Stimulated activated CD4-positive, alpha-beta T cell treated with anti-CD3 and anti-CD28 coated beads, Interleukin-15, amount 100 ng/mL, for 1 hour (primary cell): ENCODE measurements at places on chromosomes 7 and 10.
A peak's percentile ranks its signal among the peaks of the same experiment; 100 is the strongest.

DNA sequence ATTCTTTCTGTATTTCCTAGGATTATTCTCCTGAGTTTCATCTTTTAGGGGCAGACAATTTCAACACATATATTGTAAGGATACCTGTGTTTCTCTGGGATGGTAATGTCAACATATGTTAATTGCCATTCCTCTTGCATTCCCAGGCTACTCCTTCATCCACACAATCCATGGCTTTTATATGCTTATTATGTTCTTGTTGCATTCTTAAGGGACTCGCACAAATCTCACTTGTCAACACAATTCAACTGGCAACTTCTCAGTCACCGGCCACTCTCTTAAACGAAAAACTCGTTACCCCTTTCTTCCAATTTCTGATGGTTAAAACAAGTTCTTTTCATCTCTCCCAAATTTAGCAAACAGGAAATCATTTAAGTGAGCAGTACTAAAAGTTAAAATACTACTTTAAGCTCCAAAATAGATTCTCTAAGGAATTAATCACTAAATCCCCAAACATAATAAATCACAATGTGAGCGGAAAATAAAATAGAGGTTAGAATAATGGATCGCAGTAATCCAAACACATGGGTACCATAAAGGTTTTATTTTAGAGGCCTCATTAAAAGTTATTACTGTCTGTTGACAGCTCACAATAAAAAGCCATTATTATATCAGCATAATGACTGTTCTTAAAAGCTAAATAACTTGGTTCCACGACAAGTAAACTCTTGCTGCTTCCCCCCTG lies 223.2 kb downstream of the ELMO1 start:
- no peak for DNase-seq

DNA sequence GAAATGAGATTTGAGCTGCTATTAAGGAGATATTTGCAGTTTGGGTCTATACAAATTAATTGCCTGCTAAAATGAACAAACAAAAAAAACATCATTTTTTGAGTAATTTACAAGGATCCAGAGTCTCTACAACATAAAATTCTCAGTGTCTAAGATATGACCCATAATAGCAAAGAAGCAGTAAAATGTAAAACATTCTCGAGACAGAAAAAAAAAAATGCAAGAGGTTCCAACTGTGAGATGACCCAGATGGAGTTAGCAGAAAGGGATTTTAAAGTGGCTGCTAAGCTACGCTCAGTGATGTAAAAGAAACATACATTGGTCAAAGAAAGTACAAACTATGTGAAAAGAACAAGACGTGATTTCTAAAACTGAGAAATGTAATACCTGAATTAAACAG lies 471.0 kb downstream of the SH2D4B start:
- no peak for DNase-seq

DNA sequence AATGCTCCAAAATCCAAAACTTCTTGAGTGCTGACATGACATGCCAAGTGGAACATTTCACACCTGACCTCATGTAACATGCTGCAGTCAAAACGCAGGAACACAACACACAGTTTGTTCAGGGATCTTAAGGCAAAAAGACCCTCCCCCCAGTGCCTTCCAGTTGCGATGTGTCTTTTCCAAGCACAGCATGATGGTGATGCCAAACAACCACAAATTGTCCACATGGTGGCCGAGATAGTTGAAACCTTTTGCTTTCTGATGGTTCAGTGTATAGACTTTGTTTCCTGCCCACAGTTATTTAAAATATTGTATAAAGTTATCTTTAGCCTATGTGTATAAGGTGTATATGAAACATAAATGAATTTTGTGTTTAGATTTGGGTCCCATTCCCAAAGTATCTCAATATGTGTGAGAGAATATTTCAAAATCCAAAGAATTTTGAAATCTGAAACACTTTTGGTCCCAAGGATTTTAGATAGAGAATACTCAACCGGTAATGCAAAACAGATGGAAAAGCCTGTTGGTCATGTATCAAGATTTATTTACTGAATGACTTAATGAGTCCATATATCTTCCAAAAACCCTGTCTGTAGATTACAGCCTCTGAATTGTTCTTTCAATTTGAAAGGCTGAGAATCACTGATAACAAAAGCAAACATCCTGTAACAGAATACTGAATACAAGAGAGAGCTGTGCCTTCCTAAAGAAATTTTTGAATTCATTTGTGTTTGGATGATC lies 93.4 kb upstream of the OIT3 start:
- no peak for DNase-seq

DNA sequence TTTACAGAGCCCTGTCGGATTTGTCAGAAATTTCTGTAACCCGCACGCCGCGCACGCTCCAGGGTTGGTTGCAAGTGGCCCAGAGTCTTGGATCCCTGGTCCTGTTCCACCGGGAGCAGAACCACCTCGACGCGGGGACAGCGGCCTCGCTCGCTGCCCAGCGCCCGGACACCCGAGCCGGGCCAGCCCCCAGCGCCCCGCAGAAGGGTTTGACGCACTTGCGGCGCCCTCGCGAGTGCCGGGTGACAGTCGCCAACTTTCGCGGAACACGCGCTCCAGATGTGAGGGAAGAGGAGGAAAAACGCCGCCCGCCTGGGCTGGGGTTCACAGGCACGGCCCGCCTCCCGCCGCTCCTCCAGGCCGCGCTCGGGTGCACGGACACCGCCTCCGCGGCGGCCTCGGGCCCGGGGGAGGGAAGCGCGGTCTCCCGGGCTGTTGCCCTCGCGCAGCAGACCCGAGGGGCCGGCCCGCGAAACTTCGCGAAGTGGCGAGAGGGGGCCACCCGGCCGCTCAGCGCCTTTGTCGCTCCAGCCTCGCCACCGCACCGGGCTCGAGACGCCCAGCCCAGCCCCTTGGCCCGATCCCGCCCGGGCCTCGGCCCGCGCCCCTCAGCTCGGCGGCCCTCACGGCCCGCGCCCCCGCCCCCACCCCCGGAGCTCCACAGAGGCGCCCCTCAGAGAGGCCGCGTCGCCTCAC lies 514 bp downstream of the RNF216 start:
- DNase-seq = peak; percentile 6

GRCh38 chr7:81399471-81399870 lies 370.4 kb downstream of the HGF start:
- DNase-seq = no peak

DNA sequence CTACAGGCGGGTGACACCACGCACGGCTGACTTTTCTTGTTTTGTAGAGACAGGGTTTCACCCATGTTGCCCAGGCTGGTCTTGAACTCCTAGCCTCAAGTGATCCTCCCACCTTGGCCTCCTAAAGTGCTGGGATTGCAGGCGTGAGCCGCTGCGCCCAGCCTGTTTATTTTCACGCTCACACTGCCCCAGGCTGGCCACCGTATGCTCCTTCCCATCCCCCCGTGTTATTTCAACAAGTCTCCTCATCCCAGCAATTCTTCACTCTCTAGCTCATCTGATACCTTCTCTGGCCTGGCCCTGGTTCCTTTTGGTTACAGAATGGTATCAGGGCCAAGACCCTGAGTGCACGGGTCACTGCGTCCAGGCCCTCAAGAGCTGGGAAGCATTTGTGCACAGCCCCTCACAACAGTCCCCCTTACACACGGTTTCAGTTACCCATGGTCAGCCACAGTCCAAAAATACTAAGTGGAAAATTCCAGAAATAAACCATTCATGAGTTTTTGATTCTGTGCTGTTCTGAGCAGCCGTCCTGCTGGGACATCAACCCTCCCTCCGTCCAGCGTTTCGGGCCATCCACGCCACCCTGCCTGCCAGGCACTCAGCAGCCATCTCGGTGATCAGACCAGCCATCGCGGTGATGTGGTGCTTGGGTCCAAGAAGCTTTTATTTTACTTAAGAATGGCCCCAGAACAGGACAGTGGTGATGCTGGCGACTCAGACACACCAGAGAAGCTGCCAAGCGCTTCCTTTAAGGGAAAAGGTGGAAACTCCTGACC lies 8.9 kb downstream of the COX19 start:
- DNase-seq = no peak

DNA sequence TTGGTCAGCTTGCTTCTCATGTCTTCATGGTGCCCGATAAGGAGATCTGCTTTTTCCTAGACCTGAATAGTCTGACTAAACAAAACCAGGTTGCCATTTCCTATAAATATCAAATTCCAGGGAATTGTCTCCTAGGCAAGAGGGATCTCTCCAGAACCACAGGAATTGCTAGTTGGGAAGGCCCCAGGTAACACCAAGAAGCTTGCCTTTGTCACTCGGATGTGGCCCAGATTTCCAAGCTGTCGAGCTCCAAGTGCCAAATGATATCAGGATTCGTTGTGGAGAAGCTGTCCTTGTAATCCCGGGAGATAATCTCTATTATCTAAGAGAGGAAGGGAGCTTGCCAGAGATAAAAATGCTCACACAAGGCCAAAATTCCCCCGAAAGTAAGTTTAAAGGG lies 1288.5 kb upstream of the AUTS2 start:
- DNase-seq = no peak
